ENCODE measurements at places on chromosomes 3 and 15.

DNA sequence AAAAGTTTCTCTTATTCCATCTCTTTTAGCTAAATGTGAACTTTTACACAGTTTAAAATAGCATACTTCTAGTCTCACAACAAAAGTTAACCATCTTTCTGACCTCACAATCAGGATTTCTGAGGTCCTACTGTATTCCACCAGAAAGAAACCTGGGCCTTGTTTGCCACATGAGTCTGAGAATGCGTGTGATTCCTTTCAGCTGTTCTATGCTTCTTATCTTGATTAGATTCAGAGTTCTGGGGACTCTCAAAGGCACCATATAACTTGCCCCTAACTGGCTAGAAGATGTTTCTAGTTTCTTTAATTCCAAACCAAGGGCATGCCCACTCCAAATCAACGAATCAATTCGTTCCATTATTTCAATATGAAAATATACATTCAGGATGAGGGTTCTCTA lies 131.1 kb downstream of the ATP8B4 start:
- DNase-seq: no peak

- no peak for DNase-seq
Observed at GRCh38 chr3:80580146-80580545, 812.3 kb upstream of the ROBO1 start.

- DNase-seq: no peak
Observed at GRCh38 chr3:112857526-112857925, 10.9 kb upstream of the CD200R1L start.

GRCh38 chr15:58474741-58475323 lies 43.0 kb downstream of the LIPC start:
- no peak for DNase-seq

DNA sequence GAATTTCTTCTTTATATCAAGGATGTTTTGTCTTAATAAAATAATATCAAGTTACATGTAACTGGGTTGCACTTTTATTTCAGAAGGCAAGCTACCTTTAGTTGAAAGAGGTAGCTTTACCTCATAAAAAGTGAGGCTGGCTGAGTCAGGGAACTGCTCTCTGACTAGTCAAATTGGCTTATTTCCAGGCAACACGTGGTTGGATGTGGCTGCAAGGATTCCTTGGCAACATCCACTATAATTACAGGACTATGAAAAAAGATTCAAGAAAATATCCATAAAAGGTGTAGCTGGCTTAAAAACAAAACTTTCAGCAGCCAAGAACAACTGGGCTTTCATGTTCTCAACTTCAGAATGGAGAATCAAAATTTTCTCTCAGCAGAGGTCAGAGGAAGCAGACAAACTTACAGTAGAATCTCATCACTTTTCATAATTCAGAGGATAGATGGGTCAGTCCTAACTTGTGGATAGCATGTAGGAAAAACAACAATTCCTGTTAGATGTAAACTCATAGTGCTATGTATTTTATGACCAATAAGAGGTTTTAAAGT lies 779.1 kb downstream of the MECOM start:
- DNase-seq: no peak

DNA sequence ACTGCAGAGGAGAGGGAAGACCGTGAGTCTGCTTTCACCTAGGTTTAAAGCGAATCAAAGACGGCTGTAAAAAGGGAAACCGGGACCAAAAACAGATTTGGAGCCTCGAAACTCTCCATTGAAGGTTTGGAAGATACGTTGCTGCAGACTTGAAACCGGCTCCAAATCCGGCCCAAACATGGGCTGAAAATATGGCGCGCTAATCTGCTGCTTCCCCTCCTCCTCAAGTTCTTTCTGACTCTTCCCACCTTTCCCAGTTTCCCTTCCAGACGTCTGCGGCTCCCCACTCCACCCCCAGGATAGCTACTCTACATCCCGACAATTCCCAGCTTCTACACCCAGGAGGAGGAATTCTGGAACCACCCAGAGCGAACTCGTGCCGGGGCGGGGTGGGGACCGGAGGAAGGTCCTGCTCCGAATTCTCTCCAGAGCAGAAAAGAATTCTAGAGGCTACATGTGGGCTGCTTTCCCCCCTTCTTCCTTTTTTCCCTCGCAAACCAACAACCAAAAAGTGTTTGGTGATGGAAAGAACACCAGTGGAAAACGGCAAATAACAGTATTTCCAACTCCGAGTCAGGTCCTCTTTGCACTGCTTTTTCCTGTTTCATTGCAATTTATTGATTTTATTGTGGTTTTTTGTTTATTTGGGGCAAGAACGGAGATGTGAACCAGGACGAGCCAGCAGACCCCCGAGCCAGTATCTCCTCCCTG lies 8.5 kb downstream of the EOMES start:
- no peak for DNase-seq

DNA sequence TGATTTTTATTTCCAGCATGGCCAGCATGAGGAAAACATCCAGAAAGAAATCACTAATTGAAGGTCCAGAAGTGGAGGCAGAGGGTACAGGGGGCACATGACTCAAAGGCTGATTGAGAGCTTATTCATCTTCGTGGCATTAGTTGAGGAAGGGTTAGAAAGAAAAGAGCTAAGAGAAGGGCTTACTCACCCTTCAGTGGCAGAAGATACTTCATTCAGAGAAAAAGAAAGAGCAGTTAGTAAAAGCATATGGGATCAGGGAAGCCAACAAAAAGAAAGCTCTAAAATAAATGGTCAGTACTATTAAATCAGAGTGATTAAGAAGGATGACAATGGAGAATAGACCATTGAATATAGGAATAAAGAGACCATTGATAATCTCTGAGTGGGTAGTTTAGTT lies 25.2 kb downstream of the GAP43 start:
- no peak for DNase-seq

DNA sequence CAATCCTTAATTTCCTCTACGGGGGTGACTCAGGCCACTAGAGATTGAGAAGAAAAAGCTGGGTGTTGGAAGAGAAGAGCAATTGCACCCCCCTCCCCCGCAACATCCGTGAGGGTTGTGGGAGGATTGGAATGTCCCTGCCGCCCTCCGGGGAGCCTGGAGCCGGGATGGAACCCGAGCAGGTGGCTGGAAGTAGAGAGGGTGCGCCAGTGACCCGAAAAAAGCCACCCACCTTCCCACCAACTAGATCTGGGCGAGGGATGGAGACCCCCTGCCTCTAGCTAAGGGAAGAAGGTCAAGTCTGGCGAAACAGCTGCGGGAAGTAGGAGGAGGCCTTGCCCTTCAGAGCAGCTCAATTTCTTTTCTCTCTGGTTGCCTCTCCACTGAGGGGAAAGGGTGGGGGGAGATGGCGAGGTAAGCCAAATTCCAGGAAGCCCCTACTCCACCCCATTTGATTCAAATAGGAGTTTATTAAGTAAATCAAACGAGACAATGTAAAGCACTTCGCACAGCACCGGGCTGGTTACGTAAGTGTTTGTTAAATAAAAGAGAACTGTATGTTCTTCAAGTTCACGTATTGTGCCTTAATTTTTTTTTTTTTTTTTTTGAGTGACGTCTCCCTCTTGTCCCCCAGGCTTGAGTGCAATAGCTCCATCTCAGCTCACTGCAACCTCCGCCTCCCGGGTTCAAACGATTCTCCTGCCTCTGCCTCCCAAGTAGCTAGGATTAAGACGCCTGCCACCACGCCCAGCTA lies 1.1 kb upstream of the WWTR1 start:
- no peak for DNase-seq

GRCh38 chr3:193816656-193817311 lies 223.8 kb downstream of the OPA1 start:
- DNase-seq: no peak

GRCh38 chr15:62546628-62547027 lies 381.5 kb upstream of the C2CD4B start:
- no peak for DNase-seq

- no peak for DNase-seq
Observed at GRCh38 chr15:64249883-64250575, 87.2 kb upstream of the PPIB start.

- no peak for DNase-seq
Observed at GRCh38 chr3:71701251-71701762, 23.9 kb downstream of the EIF4E3 start.

DNA sequence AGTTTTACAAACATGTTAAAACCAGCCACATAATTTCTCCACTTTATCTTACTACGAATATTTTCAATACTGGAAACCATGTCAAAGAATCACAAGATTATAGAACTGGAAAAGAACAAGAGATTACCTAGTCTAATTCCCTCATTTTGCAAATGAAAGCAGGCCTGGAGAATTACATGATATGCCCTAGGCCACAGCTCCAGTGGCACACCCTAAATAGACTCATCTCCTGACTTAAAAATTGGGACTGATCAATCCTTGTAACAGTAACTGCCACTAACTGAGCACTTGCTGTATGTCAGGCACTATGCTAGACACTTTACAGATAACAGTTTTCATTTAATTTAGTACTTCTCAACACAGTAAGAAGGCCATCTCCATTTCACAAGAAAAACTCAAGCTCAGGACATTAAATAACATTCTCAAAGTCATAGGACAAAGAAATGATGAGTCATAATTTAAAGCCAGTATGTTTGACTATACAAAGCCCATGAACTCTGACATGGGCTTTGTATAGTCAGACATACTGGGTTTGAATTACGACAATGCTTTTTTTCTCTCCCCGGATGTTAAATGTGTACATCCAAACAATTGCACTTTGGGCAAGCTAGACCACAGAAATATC lies 9.4 kb downstream of the IGSF11 start:
- no peak for DNase-seq

DNA sequence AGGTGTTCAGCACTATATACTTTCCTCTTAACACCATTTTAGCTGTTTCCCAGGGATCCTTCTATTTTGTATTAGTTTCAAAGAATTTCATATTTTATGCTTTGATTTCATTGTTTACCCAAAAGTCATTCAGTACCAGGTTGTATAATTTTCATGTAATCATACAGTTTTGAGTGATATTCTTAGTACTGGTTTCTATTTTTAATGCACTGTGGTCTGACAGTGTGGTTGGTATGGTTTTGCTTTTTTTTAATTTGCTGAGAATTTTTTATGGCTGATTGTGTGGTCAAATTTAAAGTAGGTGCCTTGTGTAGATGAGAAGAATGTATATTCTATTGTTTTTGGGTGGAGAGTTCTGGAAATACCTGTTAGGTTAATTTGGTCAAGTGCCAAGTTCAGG lies 323.4 kb upstream of the EPHA6 start:
- DNase-seq: no peak

GRCh38 chr15:39205506-39206371 lies 375.1 kb upstream of the THBS1 start:
- no peak for DNase-seq

- peak; percentile 63 for DNase-seq
Observed at GRCh38 chr15:91942720-91943394, 89.3 kb downstream of the SLCO3A1 start.

DNA sequence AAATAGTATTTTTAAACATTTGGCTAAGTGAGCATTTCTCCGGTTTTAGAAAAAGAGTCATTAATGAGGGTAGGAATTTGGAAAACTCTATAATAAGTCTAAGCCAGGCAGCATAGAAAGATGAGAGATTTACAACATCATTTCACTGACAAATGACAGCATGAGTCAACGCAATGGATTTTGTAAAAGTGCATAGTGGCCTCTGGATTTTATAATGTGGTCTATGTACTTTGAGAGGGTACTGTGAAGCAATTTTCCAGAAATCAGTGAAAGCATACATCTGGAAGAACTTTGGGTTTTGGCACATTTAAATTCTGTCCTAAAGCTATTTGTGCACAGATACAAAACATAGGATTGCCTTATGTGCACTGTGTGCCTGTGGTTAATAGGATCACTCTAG lies 130.8 kb upstream of the CCNL1 start:
- DNase-seq: no peak

GRCh38 chr3:133488785-133489367 lies 84.6 kb upstream of the CDV3 start:
- DNase-seq: no peak

DNA sequence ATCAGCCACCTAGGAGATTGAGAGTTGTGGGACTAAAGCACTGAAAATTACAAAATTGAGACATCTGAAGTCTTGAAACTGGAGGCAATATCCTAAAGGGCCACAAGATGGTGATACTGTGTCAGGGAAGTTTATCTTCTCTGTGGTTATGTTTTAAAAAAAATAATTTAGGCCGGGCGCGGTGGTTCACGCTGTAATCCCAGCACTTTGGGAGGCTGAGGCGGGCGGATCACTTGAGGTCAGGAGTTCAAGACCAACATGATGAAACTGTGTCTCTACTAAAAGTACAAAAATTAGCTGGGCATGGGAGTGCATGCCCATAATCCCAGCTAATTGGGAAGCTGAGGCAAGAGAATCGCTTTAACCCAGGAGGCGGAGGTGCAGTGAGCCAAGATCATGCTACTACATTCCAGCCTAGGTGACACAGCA lies 17.9 kb upstream of the NIT2 start:
- DNase-seq: peak; percentile 43

GRCh38 chr3:106794442-106794841 lies 582.8 kb upstream of the CCDC54 start:
- DNase-seq: no peak

DNA sequence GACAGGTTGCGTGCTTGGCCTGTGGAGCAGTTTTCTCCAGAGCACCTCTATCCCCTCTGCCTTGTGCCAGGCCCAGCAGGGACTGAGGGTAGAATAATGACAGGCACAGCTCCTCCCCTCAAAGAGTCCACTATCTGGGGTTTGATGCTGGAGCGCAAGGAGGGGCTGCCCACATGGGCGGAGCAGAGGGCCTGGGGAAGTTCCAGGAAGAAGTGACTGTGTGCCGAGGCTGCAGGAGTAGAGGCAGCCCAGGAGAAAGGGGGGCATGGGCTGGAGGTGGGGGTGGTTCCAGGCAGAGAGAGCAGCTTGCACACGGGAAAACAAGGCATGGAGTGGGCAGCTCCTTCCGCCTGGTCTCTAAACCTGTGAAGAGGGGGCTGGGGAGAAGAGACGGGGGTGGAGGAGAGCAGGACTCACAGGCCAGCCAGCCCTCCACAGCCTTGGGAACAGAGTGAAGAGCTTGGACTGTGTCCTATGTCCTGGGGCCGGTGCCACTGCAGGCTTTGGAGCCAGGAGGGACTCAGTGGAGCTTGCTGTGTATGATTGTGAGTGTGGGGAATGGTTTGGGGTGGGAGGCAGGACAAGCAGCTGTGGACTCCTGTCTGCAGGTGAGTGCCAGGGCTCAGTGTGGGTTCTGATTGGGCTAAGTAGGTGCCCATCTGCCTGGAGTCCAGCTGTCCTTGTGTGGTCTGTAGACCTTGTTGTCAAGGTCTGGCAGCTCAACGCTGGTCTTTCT lies 48.1 kb downstream of the APBA2 start:
- no peak for DNase-seq
